NCI-H2029 treated with DMSO at 0.1 percent for 48 hours (cell line): ENCODE measurements at places on chromosomes 6 and 20.

- no peak for DNase-seq
Observed at GRCh38 chr6:164750128-164750527, 559.3 kb downstream of the C6orf118 start.

GRCh38 chr6:118867181-118867580 lies 26.8 kb upstream of the ASF1A start:
- no peak for DNase-seq

GRCh38 chr6:43738877-43739641 lies 31.0 kb upstream of the VEGFA start:
- DNase-seq = no peak

- peak; percentile 42 for DNase-seq
Observed at GRCh38 chr6:70371454-70372105, 41.7 kb upstream of the FAM135A start.

DNA sequence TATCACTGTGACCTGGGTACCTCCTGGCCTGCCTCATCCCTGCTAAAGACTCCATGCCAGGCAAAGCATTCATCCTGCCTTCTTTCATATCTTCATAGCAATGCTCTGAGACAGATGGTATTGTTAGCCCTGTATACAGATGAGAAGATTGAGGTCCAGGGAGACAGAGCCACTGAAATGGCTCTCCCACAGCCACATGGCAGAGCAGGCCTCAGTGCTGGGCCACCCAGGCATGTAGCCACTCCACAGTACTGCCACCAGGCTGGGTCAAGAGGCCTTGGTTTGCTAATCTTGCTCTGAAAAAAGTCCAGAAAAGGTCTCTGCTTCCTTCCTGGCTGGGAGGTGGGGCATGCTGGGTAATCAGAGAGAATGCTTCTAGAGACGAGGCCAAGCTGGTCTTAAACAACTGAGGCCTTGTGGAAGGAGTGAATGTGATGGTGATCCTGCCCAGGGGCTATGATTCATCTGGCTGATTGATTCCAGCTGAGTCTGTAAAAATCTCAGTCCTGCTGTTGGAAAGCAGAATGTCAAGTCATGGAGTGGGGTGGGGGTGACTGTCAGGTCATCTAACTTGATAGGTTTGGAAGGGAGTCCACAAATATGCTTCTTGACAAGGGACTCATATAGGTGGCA lies 29.8 kb downstream of the HM13 start:
- no peak for DNase-seq

DNA sequence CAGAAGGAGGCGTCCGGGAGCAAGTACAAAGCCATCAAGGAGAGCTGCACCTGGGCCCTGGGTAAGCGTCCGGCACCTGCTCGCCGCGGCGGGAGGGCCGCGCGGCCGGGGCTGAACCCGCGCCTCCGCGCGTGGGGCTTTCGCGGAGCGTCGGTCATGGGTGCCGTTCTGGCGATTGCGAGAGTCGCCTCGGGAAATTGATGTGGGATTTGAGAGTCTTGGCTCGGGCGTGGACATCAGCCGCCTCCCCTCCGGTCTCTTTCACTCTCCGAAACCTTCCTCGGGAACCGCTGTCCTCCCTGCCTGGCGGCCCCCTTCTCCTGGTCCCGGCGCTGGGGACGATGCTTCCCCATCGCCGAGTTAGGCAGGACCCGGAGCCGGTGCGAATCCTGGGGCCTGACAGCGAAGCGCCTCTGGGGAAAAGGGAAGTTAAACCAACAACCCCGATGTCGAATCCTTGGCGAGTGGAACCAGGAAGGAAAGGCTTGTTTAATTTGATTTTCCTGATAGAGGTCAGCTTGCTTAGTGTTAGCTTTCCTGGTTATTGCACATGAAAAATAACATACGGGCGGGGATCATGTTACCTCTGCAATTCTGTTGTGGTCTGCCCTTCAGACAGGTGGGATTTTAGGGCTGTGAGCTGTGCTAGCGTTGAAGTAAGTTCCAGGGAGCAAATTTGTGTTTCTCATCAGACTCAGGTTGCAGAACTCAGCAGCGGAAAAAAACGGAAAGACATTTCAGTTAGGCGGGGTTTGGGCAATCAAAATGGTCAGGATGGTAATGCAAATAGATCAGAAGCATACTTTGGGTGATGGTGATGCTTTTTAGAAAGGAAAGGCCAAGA lies 594 bp downstream of the ARFGEF3 start:
- no peak for DNase-seq

GRCh38 chr6:6738922-6739716 lies 150.6 kb downstream of the LY86 start:
- no peak for DNase-seq
